ENCODE measurements at places on chromosomes 7 and 10.

DNA sequence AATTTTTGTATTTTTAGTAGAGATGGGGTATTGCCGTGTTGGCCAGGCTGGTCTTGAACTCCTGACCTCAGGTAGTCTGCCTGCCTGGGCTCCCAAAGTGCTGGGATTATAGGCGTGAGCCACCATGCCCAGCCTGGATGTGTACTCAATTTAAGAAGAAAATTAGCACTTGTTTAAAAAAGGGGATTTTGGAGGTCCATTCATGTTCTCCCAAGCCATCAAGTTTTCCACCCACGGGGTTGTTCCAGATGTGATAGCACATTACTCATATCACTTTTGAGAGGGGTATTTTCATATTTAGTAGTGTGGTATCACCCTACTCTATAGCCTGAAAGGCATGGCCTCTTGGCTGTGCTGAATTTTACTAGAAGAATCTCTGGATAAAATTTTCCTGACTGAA lies 10.5 kb upstream of the SLC26A3 start:
- DNase-seq, result no peak

DNA sequence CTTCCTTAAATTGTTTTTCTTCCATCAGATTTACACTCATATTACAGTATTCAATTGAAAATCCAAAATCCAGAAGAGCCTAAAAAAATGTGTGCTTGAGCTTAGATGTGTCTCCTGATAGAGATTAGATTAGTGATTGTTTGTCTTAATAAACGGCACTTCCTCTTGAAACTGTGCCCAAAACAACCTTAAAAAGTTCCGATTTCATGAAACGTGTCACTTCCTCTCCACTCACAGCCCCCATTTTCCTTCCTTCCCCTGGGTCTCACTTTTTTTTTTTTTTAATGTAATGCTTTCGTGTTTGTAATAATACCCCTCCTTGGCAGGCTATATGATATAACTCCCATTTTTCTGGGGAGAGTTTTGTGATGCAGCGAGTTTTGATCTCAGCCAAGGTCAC lies 114.8 kb upstream of the ADO start:
- no peak for DNase-seq

DNA sequence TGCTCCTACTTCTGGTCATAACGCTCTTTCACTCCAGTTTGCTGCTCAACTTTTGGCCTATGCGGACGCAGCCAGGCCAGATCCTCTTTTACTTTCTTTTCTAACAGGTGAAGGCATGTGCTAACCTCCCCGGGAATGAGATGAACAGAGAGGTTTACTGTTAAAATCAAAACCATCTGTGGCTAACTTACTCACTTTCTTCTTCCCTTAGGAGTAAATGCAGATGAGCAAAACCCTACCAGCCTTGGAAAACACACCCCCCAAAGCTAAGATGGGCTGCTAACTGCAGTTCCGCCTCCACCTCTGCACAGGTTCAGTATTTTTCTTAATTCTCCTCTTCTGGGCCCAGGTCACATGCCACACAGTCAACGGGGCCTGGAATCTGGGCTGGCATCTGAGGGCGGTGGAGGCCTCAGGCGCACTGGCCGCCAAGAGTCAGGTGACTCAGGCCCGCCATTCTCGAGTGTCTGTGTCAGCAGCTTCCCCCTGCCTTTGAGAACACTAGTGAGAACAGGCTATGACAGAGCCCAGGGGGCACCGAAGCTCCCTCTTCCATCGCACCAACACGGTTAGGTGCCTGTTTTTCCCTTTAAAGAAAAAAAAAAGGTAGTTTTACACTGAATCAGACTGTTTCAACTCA lies 11.1 kb downstream of the FAM53B start:
- no peak for DNase-seq

- DNase-seq, result no peak
Observed at GRCh38 chr7:17558558-17559332, 260.3 kb downstream of the AHR start.

GRCh38 chr10:124999433-125000365 lies 57.8 kb downstream of the ZRANB1 start:
- DNase-seq, result no peak

GRCh38 chr10:29791773-29792172 lies 157.0 kb upstream of the SVIL start:
- DNase-seq, result no peak

DNA sequence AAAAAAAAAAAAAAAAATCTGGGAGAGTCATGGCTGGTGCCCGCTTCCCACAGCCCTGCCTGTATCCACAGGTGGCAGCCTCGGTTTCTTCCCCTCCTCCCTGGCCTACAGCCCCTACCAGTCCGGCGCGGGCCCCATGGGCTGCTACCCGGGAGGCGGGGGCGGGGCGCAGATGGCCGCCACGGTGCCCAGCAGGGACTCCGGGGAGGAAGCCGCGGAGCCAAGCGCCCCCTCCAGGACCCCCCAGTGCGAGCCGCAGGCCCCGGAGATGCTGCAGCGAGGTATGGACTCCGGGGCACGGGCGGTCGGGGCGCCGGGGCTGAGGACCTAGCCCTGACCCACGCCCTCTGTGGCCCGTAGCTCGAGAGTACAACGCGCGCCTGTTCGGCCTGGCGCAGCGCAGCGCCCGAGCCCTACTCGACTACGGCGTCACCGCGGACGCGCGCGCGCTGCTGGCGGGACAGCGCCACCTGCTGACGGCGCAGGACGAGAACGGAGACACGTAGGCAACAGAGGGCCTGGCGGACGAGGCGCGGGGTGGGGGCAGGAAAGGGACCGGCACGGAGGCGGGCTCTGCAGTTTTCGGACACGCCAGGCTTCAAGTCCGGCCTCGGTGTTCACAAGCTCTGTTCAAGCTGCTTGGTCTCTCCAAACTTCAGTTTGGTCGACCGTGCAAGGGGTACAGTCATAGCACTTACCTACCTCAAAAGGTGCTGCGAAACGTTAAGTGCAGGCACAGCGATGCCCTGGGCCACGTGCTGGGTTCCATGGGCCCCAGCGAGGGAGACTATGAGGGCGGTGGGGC lies 3.9 kb downstream of the NFKB2 start:
- no peak for DNase-seq

GRCh38 chr10:132539431-132539839 lies 1.8 kb downstream of the INPP5A start:
- DNase-seq, result no peak

DNA sequence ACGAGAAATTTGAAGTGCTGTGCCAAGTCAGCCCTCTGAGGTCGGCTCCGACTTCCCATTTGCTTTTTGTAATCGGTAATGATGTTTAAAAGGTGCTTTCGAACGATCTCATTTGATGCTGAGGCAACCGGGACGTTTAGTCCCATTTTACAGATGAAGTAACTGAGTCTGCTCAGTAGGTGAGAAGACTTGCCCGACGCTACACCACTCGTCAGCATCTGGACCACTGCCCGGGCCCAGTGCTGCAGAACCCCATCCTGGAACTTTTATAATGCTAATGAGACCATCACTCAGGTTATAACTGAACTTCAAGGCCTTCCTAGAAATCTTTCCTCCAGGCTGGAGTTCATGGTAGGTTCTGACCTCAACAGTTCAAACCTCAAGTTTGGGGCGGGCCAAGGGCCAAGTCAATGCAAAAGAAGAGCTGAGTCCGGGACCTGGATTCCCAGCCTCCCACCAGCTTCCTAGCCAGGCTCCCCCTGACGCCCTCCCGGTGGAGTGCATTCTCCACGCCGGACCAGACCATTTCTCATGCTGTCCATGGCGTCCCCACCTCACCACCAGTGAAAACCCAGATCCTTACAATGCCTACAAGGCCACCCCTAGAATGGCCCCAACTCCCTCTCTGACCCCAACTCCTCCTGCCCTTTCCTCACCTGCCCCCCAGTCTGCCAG lies 699 bp upstream of the PDLIM1 start:
- no peak for DNase-seq

- no peak for DNase-seq
Observed at GRCh38 chr10:71725998-71726579, 6.5 kb upstream of the C10orf105 start.

All from HS-27A (cell line).